ENCODE measurements at places on chromosomes 6 and 20. TPM values are rescaled to one million over a fixed set of nuclear protein-coding genes. Genes with fewer than 3 reads are reported as not detected.

GRCh38 chr6:43893073-43893472 is 123.1 kb downstream of the VEGFA start:
- no peak overlapping the region for H3K27ac ChIP-seq
- no peak for DNase-seq
- no peaks in the 10 kb centered on the region for H3K36me3 ChIP-seq
- no peak overlapping the region for H3K4me3 ChIP-seq
- peaks cover 29% of the 10 kb centered on the region for H3K27me3 ChIP-seq

DNA sequence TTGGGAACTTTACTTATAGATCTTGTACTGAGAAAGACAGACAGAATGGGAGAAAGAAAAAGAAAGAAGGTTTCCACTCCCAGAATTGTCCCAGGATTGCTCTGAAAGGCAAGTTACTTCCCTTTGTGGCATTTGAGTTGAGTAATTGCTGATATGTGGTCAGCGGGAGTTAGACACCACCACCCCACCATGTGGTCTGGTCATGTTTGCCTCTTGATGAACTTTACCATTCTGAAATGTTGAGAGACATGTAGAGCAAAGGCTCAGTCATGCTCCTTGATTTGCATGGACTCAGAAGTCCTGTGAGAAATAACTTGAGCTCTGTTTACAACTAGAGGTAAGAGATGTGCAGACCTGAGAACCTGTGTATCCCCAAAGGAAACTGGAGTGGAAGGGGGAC is 17.1 kb downstream of the TCF21 start:
- H3K4me3 ChIP-seq = no peak overlapping the region
- no peak overlapping the region for H3K27ac ChIP-seq
- H3K36me3 ChIP-seq = no peaks in the 10 kb centered on the region
- peaks cover 42% of the 10 kb centered on the region for H3K27me3 ChIP-seq

- no peak for DNase-seq
- H3K36me3 ChIP-seq = no peaks in the 10 kb centered on the region
- no peaks in the 10 kb centered on the region for H3K27me3 ChIP-seq
- H3K27ac ChIP-seq = no peak overlapping the region
These were observed 24.8 kb upstream of the MYT1 start for GRCh38 chr20:64139199-64140060.

DNA sequence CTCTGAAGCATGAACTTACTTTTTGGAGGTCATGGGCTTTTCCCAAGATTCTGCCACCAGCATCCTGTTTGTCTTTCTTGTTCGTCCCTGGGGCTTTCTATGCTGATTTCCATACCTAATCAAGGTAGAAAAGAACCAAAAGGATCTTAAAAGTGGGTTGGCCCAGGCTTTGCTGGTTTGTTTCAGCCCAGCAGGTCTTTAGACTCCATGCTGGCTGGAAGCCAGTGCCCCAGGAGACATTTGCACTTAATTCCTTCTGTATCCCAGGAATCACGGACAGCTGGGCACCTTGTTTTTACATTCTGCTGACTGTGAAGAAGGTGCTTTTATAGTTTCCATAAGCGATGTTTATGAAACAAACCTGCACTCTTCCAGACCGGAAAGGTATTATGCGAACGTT is 195.9 kb downstream of the CDH4 start:
- no peak overlapping the region for H3K4me3 ChIP-seq
- DNase-seq = no peak
- H3K4me1 ChIP-seq = no peaks in the 10 kb centered on the region
- H3K27ac ChIP-seq = no peak overlapping the region
- H3K36me3 ChIP-seq = no peaks in the 10 kb centered on the region

GRCh38 chr6:33786736-33787135 is 2.2 kb downstream of the LEMD2 start:
- no peak for DNase-seq
- no peaks in the 10 kb centered on the region for H3K27me3 ChIP-seq
- peak overlapping the region; percentile 10 for H3K4me3 ChIP-seq
- peaks cover 48% of the 10 kb centered on the region for H3K36me3 ChIP-seq
- H3K4me1 ChIP-seq = peaks cover 55% of the 10 kb centered on the region

GRCh38 chr6:43196337-43196736 is 14.3 kb downstream of the CUL9 start:
- no peaks in the 10 kb centered on the region for H3K4me1 ChIP-seq
- no peak for DNase-seq
- peaks cover 40% of the 10 kb centered on the region for H3K36me3 ChIP-seq
- H3K4me3 ChIP-seq = no peak overlapping the region
- H3K27ac ChIP-seq = no peak overlapping the region
- H3K27me3 ChIP-seq = no peaks in the 10 kb centered on the region

GRCh38 chr6:43216200-43216599 is 13.1 kb downstream of the DNPH1 start:
- no peak overlapping the region for H3K27ac ChIP-seq
- H3K36me3 ChIP-seq = peaks cover 13% of the 10 kb centered on the region
- DNase-seq = no peak
- H3K27me3 ChIP-seq = no peaks in the 10 kb centered on the region
- H3K4me1 ChIP-seq = no peaks in the 10 kb centered on the region

GRCh38 chr6:5501837-5502236 is 240.5 kb downstream of the FARS2 start:
- no peak overlapping the region for H3K27ac ChIP-seq
- peaks cover 22% of the 10 kb centered on the region for H3K4me1 ChIP-seq
- H3K4me3 ChIP-seq = no peak overlapping the region
- no peaks in the 10 kb centered on the region for H3K27me3 ChIP-seq

GRCh38 chr6:24107294-24107693 is 18.7 kb upstream of the NRSN1 start:
- no peak overlapping the region for H3K27ac ChIP-seq
- DNase-seq = no peak
- H3K4me3 ChIP-seq = no peak overlapping the region
- no peaks in the 10 kb centered on the region for H3K27me3 ChIP-seq
- H3K36me3 ChIP-seq = no peaks in the 10 kb centered on the region

- no peak for DNase-seq
- peaks cover 44% of the 10 kb centered on the region for H3K36me3 ChIP-seq
- H3K27me3 ChIP-seq = no peaks in the 10 kb centered on the region
- H3K4me1 ChIP-seq = peaks cover 61% of the 10 kb centered on the region
These were observed 15.1 kb downstream of the E2F3 start for GRCh38 chr6:20416567-20417345.

GRCh38 chr6:101399616-101400162 is 6.2 kb downstream of the GRIK2 start:
- DNase-seq = no peak
- peaks cover 55% of the 10 kb centered on the region for H3K27me3 ChIP-seq
- peaks cover 2% of the 10 kb centered on the region for H3K36me3 ChIP-seq
- H3K27ac ChIP-seq = no peak overlapping the region

DNA sequence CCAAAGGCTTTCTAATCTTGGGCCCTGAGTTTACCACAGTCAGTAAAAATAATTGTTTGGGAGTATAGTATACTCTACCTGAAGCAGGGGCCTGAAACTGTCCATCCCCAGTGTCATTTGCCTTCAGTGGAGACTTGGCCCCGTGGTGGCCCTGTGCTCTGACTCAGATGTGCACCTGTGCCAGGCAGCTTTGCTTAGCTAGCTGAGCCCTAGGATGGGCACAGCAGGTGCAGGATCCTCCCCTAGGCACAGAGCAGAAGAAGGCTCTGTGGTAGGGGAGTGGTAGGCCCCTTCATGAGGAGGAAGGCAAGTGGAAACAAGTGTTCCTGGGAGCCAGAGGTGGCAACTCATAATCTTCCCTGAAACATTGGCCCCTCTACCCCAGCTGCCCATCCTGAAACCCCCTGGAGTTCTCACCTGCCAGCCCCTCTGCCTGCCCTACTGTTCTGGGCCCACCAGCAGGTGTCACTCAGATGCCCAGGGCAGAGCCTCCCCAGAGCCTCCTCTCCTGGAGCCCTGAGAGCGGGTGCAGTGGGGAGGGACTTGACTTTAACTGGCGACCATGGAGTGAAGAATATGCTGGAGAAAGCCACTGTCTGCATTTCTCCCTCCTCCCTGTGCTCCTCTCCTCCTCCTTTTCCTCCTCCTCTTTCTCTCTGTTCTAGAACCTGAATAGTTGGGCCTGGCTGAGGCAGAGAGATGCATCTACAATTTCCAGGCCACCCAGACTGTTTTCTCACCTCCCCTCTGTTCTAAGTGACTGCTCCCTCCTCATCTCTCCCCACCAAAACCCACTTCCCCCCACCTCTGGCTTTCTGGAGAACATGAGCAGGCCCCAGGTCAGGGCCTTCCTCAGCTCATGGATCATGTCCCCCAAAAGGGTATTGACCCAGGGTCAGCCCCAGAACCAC is 2.9 kb downstream of the CPNE5 start:
- peaks cover 45% of the 10 kb centered on the region for H3K27me3 ChIP-seq
- no peak for DNase-seq
- no peak overlapping the region for H3K4me3 ChIP-seq

- DNase-seq = no peak
- H3K27ac ChIP-seq = no peak overlapping the region
- H3K27me3 ChIP-seq = peaks cover 17% of the 10 kb centered on the region
These were observed 77.6 kb downstream of the SRC start for GRCh38 chr20:37423545-37423944.

DNA sequence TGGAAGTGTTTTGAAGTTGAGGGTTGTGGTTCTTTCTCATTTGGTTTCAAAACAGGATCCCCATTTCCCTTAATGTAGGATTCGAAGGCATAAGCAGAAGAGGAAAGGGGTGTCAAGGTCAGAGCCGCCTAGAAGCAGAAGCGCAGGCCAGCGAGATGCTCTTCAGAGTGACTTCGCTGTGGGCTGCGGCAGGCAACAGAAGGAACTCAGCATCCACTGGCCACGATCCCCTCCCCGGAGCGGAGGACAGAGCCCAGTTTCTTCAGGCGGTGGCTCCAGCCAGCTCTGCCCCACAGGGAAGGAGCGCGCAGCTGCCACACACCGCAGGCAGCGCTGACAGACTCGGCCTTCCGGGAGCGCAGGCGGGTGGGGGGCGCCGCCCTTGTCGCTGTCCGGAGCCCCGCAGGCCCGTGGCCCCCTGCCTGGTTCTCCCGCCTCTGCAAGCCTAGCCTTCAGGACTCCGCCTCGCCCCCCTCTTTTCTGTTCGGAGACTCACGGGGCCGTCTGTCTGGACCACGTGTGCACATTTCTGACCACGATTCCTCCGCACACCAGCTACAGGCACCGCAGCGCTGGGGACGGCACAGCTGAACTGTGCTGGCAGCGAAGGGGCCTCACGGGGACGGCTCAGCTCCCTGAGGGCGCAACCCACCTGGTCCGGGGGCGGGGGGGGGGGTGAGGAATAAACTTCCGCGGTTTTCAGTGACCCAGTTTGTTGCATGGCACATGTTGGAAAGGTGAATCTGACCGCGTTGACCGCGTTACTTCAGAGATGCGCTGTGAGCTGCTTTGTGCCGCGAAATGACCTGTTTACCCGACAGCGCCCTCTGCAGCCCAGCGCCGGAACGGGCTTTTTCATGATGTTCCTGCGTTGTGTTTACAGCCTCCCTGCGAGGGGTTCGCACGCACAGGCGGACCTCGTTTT is 26.1 kb downstream of the TTLL2 start:
- no peaks in the 10 kb centered on the region for H3K36me3 ChIP-seq
- peak overlapping the region; percentile 74 for H3K4me3 ChIP-seq
- H3K27ac ChIP-seq = peak overlapping the region; percentile 71
- peaks cover 19% of the 10 kb centered on the region for H3K4me1 ChIP-seq
- peaks cover 40% of the 10 kb centered on the region for H3K27me3 ChIP-seq
- DNase-seq = peak; percentile 90

DNA sequence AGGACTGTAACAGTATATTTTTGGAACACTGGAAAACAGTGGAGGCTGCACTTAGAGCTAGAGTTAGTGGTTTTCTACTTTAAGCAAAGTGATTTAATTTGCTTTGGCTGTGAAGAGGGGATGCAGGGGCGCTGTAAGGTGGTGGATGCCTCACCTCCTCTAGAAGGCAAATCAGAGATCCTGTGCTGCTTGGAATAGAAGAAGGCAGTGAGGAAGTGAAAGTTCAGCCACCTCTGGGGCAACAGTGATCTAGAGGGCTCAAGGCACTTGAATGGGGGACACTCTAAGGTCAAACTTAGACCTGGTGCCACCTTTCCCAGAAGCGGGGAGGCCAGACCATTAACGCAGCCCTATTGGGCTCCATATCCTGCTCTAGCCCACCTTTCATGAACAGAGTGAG is 19.0 kb upstream of the SNRPB2 start:
- peaks cover 43% of the 10 kb centered on the region for H3K27me3 ChIP-seq
- no peak for DNase-seq
- H3K36me3 ChIP-seq = peaks cover 11% of the 10 kb centered on the region
- H3K4me1 ChIP-seq = peaks cover 34% of the 10 kb centered on the region
- no peak overlapping the region for H3K27ac ChIP-seq
- no peak overlapping the region for H3K4me3 ChIP-seq

GRCh38 chr6:147190556-147190955 is 13.7 kb upstream of the STXBP5 start:
- H3K36me3 ChIP-seq = no peaks in the 10 kb centered on the region
- H3K4me1 ChIP-seq = peaks cover 11% of the 10 kb centered on the region
- no peaks in the 10 kb centered on the region for H3K27me3 ChIP-seq
- no peak overlapping the region for H3K27ac ChIP-seq

DNA sequence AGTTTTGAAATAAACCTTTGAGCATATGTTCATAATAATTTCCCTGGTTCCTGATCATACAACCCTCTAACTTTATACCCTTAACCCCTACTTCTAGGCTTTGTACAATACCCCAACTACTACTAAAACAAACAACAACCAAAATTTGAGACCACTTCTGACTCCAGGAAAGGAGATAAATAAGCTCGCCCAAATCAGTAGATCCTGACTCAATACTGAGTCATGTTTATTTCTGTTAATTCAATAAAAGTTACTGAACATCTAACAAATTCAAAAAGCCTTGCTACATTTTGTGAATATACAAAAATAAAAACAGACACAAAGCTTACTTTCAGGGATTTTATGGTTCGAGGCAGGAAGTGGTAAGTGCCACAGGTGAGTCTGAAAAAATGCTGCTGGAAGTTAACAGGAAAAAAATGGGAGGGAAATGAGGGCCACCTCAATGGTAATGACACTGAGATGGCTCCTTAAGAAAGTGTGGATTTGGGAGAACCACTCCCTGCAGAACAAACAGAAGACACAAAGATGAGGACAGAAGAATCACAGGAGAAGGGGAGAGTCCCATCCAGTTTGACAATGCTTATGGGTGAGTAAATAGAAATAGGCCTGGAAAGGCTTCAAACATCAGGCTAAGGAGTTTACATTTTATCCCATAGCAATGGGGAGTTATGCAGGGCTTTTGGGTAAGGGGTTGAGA is 63.4 kb downstream of the DST start:
- no peaks in the 10 kb centered on the region for H3K36me3 ChIP-seq
- no peak overlapping the region for H3K4me3 ChIP-seq
- H3K4me1 ChIP-seq = no peaks in the 10 kb centered on the region
- H3K27me3 ChIP-seq = no peaks in the 10 kb centered on the region
- no peak overlapping the region for H3K27ac ChIP-seq

Gene HTR1E
- total RNA-seq = not detected

Gene TP53TG5
- 0.16 TPM for total RNA-seq

Gene KAT14
- 14.5 TPM for total RNA-seq

Gene CD24
- total RNA-seq = not detected

Gene SNPH
- 7.6 TPM for total RNA-seq

All from activated CD8-positive, alpha-beta T cell treated with anti-CD3 and anti-CD28 coated beads, Interleukin-2, amount 10 ng/mL, durations not matched to agents 7 days and 5 days (primary cell).